ENCODE measurements at places on chromosomes 1 and 21. TPM values are rescaled to one million over a fixed set of nuclear protein-coding genes. Genes with fewer than 3 reads are reported as not detected.
A peak's percentile ranks its signal among the peaks of the same experiment; 100 is the strongest.

The RBP7 gene
- polyA plus RNA-seq = 3.3 TPM

The C1orf185 gene
- not detected for polyA plus RNA-seq

The KCNQ4 gene
- 2.2 TPM for polyA plus RNA-seq

The NPL gene
- 28.0 TPM for polyA plus RNA-seq

The LRRC38 gene
- 0.22 TPM for polyA plus RNA-seq

DNA sequence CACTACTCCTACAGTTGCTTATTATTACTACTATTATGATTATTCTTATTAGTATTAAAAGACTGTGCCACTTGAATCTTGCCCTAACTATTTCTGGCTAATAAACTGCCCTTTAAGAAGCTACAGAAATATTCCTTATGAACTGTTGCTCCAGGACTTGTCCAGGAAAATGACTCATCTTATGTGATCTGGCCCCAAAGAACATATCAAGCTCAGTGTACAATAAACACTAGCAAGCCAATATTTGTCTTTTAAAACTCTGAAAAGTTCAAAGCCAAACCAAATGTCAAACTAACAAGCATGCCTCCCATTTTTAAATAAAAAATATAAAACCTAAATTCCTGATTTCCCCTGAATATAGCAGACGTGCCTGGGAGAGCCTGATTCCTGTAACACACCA lies 88.7 kb upstream of the SIM2 start:
- DNase-seq = no peak

DNA sequence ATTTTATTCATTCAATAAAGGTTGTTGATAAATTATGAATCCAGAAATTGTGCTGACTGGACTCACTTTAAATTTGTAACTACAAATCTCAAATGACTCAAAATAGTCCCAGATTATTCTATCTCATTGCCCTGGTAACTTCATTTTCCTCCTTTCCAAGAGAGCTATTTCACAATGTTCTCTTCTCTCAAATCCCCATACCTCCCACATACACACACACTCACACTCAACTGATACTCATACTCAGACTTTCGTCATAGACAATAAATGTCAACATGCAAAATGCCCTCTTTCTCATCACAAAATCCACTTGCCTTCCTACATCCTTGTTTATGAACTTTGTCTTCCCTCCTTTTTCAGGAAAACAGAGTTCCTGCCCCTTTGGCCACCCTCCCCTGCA lies 33.3 kb downstream of the EXTL2 start:
- no peak for DNase-seq

DNA sequence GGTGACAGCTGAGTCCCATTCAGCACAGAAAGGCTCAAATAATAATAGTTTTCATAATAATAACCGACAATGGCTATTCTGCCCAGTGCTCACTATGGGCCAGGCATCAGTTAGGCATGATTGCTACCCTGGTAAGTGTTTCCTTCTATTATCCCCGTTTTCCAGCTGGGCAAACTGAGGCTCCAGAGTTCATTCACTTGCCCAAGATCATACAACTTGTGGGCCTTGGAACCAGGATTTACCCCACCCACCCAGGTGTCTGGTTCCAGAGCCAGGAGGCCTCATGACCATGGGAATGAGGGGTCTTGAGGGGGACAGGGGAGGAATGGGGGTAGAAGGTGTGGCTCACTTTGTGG lies 518 bp downstream of the PLOD1 start:
- no peak for DNase-seq

GRCh38 chr1:173205146-173206051 lies 1.7 kb downstream of the TNFSF4 start:
- peak; percentile 62 for DNase-seq

- DNase-seq = no peak
Measured at GRCh38 chr1:204723131-204723787, 37.7 kb upstream of the LRRN2 start.

- peak; percentile 49 for DNase-seq
Measured at GRCh38 chr1:15975358-15975804, 520 bp downstream of the ZBTB17 start.

GRCh38 chr1:3369446-3370076 lies 84.9 kb upstream of the ARHGEF16 start:
- no peak for DNase-seq

DNA sequence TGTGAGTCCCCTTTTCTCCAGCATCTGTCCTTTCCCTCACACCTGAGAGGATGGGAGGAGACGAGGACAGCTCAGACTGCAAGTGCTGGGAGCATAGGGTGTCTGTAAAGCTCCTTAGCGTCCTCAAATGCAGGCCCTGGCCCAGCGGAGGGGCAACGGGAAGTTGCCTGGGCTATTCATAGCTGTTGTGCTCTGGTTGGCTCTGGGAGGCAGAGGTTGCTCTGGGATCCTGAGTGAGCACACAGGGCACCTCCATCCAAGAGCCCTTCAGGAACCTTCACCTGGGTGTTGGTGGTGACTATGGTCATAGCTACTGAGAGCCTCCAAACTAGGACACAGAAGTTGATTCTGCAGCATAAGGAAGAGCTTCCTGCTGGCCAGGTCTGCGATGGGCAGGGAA lies 2.6 kb downstream of the PADI1 start:
- no peak for DNase-seq

GRCh38 chr1:37342736-37343135 lies 131.6 kb upstream of the ZC3H12A start:
- no peak for DNase-seq

DNA sequence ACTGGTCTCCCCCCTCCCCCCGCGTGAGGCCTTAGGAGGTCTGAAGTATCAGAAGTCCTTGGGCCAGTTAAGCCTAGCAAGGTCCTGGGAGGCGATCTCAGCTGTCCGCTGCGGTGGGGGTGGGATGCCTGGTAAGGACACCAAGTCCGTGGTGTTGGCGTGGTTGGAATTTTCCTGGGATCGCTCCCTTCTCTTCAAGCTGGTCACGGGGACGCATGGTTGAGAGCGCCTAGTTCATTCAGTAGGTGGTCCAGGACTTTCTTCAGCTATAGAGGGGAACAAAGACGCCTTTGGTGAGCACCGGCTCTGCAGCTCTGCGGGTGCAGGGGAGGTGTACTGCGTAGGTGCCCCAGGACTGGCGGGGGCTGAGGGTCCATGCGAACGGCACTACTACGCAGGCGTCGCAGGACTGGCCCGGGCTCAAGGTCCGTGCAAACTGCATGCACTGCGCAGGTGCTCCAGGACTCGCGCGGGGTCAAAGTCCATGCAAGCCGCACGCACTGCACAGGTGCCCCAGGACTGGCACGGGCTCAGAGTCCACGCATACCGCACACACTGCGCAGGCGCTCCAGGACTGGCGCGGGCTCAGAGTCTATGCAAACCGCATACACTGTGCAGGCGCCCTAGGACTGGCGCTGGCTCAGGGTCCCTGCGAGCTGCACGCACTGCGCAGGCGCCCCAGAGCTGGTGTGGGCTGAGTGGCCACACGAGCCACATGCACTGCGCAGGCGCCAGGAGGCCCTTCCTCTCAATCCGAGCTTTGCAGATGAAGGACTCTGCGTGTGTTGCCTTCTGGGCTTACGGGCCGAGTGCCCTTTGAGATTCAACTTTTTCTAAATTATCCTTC lies 36.6 kb upstream of the HMGN1 start:
- DNase-seq = peak; percentile 97

DNA sequence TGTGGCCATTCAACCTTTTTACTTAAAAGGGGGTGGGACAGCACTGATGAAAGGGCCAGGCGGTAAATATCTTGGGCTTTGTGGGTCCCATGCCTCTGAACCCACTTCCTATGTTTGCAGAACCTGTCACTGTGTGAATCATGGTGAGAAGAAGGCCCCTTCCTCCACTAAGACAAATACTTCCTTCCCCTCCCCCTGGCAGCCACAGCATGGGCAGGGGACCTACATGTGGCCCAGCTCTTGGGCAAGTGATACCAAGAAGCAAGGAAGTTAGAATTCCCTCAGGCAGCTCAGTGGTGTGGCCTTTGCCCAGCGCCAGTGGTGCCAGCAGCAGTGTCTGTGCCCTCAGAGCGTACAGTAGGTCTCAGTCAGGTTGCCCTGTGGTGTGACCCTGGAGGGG lies 168.6 kb downstream of the TRIM33 start:
- DNase-seq = no peak

GRCh38 chr21:17590430-17590829 lies 22.3 kb downstream of the BTG3 start:
- no peak for DNase-seq

DNA sequence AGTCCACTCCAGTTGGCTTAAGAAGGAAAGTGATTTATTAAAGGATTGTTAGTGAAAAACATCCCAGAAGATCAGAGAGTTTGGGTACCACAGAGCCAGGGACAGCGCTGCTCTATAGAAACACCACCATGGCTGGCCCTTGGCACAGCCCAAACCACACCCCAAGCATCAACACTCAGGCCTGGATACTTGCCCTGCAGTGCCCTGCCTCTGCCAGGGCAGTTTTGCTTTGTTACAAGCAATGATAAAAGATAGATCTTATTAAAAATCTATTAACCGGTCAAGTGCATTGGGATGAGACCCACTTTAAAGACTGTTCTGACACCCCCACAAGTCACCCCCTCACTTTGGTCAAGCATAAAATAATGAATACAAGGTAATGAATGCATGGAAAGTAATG lies 56.6 kb downstream of the KIF21B start:
- no peak for DNase-seq

- DNase-seq = no peak
Measured at GRCh38 chr1:204130178-204130577, 21.7 kb downstream of the ETNK2 start.

- DNase-seq = no peak
Measured at GRCh38 chr1:1287288-1288110, 7.3 kb downstream of the SCNN1D start.

DNA sequence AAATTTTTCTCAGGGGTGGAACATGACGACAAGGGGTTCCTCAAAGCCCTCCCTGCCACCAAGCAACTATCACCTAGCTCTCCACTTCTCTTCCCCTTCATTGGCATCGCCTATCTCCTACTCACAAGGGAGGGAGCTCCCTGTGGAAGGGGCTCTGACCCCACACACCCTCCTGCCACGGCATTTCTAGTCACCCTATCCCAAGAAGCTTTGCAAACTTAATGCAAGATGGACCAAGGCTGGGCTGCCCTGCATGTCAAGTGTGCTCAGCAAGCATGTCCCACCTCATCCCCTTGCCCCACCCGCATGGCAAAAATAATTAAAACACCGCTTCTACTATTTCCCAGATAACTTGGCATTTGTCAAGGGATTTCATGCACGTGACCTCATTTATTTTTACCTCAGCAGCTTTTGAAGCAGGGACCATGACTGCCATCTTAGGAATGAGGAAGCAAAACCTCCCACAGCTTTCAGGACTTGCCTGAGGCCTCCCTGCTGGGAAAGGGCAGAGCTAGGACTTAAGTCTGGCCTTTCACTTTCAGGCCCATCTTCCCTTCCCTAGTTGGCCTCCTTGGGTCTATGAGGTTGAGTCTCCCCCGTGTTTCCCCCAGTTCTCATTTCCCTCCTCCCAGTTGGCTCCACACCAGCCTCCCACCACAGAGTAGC lies 161.3 kb downstream of the TSEN15 start:
- peak; percentile 9 for DNase-seq

- no peak for DNase-seq
Measured at GRCh38 chr1:52834798-52835197, 7.8 kb upstream of the ZYG11A start.

DNA sequence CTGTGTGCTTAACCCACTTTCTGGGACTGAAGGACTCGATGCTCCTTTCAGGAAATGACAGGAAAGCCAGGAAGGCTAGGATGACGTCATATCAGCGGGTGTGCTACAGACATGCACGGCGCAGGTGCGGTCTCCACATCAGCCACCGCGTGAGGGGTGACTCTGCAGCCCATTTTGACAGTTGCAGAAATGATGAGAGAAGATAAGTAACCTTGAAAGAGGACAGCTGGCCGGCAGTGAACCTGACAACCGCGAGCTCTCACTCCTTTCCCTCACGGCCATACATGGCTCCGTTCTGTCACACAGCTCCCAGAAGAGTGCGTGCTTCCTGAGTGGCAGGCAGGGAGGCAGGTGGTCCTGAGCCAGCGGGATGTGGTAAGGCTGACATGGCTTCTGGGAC lies 1.7 kb upstream of the KRTAP10-5 start:
- DNase-seq = no peak

DNA sequence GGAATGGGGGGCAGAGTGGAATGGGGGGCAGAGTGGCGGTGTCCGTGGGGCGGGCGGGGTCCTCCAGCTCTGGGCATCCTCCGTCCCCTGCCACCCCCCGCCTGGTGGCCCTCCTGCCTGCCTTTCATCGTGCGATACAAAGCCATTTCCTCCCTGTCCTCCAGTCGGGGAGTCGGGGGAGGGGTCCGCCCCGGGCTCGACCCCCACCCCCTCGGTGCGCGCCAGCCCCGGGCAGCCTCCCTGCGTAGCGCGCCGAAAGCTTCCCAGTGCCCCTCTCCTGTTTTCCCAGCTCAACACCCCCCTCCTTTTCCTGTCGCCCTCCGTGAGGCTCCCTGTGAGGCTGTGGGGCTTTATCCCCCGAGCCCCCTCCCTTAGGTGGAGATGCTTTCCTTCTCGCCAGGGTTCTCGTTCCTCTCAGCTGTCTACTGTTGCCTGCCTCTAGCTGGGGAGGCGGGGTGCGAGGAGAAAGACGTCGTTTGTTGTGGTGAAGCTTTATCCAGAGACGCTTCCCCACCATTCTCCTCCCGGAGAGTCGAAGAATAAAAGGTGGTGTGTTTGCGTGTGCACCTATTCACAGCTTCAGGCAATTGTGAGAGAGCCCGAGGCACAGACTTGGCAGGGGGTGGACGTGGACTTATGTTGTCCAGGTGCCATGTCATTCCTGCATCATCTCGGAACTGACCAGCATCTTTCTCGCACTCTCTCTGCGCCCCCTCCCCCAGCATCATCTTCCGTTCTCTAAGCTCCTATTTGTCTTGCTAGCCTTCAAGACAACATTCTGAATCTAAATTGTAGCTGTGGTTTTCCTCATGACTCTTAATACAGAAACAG lies 848 bp downstream of the DNM3 start:
- peak; percentile 8 for DNase-seq

DNA sequence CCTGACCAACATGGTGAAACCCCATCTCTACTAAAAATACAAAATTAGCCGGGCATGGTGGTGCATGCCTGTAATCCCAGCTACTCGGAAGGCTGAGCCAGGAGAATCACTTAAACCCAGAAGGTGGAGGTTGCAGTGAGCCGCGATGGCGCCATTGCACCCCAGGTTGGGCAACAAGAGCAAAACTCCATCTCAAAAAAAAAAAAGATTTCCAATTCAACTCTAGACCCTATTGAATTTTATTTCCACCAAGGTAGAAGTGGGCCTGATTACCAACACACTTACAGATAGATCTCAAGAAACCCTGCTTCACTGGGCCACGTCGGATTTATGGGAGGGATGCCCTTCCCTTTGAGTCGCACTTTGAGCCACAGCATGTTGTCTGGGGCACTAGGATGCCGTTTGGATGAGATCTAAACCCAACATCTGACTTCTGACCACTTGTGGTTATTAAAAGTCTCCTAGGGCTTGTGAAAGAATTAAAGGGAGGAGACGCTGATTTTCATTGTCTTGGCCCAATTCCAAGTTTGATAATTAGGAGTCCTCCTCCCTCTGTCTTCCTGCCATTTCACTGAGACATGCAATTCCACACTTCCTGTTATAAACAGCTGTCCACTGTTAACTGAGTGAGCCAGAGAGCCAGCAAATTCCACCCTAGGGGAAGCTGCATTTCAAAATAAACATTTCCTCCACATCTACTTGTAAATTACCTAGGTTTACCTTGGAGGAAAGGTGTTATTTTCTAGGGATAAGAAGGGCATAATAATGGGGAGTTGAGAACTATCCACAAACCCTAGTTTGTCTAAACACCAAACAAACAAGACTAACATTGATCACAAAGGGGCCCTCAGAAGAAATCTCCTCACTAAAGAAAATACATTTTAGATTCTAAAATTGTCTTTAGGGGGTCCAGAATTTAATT lies 5.2 kb upstream of the RERE start:
- peak; percentile 70 for DNase-seq
